HEK293T (cell line): ENCODE measurements at places on chromosomes 5 and 9.

- no peak for DNase-seq
Measured at GRCh38 chr5:62413711-62414110, 1.1 kb downstream of the IPO11 start.

GRCh38 chr9:69569738-69570451, 102.3 kb downstream of the APBA1 start:
- no peak for DNase-seq

DNA sequence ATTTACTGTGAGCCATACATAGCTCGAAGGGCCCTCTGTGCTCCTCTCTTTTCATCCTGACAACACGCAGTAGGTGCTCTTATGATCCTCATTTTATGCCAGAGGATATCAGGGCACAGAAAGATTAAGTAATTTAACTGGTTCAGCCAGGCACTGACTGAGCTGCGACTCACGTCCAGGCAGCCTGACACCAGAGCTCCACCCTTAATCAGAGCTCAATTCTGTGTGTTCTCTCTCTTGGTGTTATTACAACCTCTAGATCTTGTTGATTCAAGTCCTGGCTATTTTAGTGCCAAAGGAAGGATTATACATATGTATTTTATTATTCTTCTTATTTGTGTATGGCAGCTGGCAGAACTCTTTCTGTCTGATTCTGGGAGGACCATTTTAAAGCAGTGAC, 59.7 kb downstream of the OSMR start:
- no peak for DNase-seq

GRCh38 chr5:6287176-6287575, 91.2 kb downstream of the MED10 start:
- no peak for DNase-seq

DNA sequence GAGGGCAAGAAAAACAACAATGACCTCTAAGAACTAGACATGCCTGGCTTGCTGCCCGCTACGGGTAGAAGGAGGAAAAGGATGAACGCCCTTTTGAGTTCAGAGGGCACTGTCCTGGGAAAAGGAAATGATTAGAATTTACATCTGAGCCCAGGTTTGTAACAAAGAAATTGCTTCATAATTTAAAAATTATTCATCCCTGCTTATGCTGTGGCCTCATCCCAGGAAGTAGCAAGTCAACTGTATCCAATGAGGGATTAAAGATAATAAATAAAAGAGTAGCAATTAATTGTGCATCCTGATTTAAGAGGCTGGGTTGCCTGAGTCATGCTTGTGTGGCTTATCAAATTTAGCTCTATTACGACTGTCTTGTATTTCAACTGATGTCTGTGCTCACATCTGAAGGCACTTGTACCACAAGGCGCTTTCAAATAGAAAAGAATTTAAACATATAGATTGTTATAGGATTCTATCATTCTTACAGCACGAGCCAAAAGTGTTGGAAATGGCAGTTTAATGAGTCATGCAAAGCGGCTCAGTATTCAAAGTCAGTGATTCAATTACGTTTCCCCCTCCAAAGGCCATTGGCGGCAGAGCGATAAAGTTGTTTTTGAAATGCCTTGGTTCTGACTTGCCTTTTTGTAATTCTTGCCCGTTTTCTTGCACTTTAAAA, 40.0 kb upstream of the DMRT1 start:
- DNase-seq = no peak

- DNase-seq = no peak
Measured at GRCh38 chr9:109346904-109347303, 26.0 kb upstream of the EPB41L4B start.

GRCh38 chr5:6731465-6732237, 18.4 kb downstream of the TENT4A start:
- no peak for DNase-seq

GRCh38 chr9:78278177-78278777, 18.6 kb upstream of the PSAT1 start:
- DNase-seq = no peak

DNA sequence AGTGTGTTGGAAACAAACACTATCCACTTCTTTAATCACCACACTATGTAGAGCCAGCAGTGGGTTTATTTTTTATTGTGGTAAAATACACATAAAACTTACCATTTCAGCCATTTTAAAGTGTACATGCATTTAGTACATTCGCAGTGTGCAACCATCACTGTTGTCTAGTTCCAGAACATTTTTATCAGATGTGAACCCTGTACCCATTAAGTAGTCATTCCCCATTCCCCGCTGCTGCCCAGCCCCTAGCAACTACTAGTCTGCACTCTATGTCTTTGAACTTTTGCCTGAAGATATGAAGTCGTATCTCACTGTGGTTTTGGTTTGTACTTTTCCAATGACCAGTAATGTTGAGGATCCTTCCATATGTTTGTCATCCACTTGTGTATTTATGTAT, 30.2 kb upstream of the F2R start:
- no peak for DNase-seq

DNA sequence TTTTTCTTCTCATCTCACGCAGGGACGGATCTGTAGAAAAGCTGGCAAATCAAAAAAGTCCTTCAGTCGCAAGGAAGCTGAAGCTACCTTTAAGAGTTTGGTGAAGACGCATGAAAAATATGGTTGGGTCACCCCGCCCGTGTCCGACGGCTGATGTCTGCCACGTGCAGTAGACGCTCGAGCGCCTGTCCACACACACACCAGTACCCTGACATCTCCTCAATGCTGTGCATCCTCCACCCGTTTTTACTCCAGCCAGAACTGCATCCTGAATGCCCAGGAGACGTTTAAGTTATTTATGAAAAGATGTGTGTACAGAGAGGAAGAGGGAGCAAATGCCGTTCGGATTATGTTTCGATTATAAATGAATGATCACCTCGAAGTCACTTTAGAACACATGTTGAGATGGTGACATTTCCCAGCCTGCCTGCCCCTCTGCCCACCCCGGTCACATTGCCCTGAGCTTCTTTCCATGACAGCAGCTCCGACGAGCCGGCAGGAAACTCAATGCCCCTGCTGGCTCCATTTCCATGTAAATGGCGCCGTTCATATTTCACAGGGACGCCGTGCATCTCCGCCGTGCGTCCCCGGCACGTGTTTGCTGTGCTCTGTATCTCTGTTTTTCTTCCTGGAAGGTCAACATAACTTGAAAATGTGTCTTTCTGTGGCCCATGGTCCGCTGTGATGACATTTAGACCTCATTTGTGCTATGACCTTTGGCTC, 42.7 kb downstream of the UBE2QL1 start:
- no peak for DNase-seq

DNA sequence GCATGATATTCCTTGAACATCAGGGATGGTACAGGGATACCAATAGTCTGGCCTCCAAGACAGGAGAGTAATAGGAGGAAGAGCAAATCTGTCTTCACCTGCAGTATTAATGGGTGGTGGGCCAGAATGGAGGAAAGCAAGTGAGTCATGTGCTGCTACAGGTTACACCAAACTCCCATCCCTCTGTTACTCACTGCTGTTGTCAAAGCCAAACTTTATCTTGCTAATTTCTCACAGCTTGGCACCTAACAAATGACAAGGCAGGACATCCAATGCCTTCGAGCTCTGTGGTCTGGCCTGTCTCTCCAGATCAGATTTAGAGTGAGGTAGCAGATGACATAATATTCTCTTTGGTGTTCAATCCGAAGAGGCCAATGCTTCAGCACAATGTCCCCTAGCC, 26.8 kb downstream of the PLAC8L1 start:
- no peak for DNase-seq

GRCh38 chr9:127805620-127806019, 2.9 kb downstream of the FPGS start:
- peak; percentile 44 for DNase-seq

GRCh38 chr9:112771359-112772214, 21.0 kb downstream of the SNX30 start:
- DNase-seq = no peak

GRCh38 chr9:137482094-137482781, 23.1 kb upstream of the NSMF start:
- DNase-seq = no peak

GRCh38 chr9:121272401-121272948, 4.5 kb downstream of the GSN start:
- no peak for DNase-seq

- DNase-seq = no peak
Measured at GRCh38 chr5:145960166-145960565, 23.8 kb downstream of the SH3RF2 start.

GRCh38 chr5:158840193-158840592, 259.5 kb downstream of the EBF1 start:
- no peak for DNase-seq

GRCh38 chr9:124007565-124008302, 3.8 kb upstream of the LHX2 start:
- DNase-seq = no peak

DNA sequence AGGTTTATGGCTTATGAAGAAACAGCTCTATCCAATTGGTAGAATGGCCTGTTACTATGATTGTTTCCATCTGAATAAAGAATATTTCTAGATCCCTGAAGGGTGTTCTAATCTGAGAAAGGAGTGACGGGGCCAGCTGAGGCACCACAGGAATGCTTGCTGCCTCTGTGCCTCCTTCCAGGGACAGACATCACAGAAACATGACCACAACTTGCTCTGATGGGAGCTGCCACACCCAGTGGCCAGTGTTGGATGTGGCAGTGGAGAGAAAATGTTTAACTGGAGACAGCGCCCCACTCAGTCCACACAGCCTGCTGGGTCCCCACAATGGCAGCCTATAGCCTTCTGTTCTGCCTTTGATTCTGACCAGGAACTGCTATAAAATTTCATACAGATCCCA, 38.6 kb upstream of the TESK1 start:
- peak; percentile 26 for DNase-seq

DNA sequence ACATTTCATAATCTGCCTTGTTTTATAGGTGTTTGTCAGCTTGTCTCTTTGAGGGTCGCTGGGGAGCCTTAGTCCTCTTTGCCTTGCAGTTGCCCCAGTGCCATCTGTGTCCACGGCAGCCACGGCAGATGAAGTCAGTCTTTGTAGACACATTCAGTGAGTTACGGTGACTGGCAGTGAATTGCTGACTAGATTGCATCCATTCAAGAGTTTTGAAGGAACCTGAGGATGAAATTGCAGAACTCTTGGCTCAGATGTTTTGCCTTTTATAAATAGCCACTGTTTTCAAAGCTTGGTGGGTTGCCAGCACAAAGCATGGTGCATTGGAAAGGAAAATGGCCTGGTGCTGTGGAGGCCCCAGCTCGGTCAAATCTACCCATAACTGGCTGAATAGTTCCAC, 125.6 kb downstream of the TRIO start:
- no peak for DNase-seq

GRCh38 chr9:137514691-137515337, 35.4 kb downstream of the PNPLA7 start:
- DNase-seq = no peak

GRCh38 chr9:123584202-123585176, 228.5 kb downstream of the CRB2 start:
- peak; percentile 12 for DNase-seq

GRCh38 chr9:4886698-4887097, 94.0 kb downstream of the RCL1 start:
- DNase-seq = no peak

DNA sequence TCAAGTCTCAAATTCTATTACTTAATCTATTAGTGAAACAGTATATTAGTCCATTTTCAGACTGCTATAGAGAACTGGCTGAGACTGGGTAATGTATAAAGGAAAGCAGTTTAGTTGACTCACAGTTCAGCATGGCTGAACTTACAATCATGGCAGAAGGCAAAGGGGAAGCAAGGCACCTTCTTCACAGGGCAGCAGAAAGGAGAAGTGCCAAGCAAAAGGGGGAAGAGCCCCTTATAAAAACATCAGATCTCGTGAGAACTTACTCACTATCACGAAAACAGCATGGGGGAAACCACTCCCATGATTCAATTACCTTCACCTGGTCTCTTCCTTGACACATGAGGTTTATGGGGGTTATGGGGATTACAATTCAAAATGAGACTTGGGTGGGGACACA, 67.9 kb upstream of the CHSY3 start:
- DNase-seq = no peak

DNA sequence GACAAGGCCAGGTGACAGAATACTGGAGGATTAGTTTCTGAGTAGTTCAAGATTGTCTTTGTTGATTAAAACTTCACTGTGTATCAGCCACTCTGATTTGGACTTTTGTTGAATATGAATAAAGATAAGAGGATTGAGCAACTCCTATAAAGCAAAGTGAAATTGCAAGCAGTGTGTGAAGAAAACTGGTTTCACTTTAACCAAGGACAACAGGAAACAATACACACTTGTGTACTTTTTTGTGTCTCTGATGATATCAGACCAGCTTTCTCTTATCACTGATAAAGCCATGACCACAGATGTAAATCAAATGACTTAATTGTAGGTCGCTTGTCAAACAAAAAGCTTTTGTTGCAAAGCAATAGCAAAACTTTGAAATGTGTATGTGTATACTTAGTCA, 268.6 kb downstream of the FER start:
- DNase-seq = no peak

- no peak for DNase-seq
Measured at GRCh38 chr9:130672933-130673615, 8.7 kb downstream of the PRDM12 start.

GRCh38 chr9:130155647-130156046, 16.6 kb upstream of the NCS1 start:
- no peak for DNase-seq

- DNase-seq = peak; percentile 58
Measured at GRCh38 chr5:145887976-145888574, 15.3 kb upstream of the GRXCR2 start.

GRCh38 chr9:115439641-115440040, 321.7 kb upstream of the TNC start:
- DNase-seq = no peak

GRCh38 chr5:179912951-179913350, 5.3 kb upstream of the TBC1D9B start:
- DNase-seq = no peak

- peak; percentile 85 for DNase-seq
Measured at GRCh38 chr9:124011460-124012301, at the start of gene LHX2. Gene LHX2 (plus strand): TSS chr9:124011768. CDS start chr9:124012349, 581 bp downstream.

DNA sequence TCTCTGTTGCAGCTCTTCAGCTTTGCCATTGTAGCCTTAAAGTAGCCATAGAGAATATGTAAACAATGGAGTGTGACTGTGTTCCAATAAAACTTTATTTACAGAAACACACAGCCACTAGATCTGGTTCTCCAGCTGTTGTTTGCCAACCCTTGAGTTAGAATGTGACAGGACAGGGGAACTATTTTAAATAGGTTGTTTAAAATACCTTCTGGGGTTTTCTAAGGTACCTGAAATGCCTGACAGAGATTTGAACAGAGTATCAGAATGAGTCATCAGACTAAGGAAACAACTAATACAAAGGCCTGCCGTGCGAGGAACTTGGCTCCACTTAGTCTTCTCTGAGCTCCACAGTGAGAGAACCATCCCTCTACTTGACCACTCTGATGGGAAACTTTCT, 85.4 kb downstream of the HSD17B4 start:
- DNase-seq = no peak

DNA sequence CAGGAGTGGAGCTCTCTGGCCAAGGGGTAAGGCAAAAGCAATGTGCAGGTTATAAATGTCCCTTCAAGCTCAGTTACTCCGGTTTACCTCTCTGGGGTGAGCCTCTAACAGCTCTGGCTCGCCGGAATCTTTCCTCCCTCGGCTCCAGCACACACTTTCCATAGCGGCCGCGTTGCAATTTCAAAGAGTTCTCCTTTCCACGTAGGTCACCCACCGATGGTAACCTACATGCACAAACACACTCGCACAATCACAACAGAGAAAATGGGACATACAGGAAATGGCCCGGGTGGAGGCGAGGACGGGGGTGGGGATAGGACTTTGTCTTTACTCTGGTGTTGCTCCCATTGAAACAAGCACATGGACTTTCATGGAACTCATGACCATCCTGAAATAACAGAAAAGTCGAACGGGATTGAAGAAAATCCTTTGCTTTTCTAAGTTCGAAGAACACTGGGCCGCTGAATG, 1.2 kb downstream of the LHFPL2 start:
- DNase-seq = no peak
